Activated CD4-positive, CD25-positive, alpha-beta regulatory T cell (primary cell): ENCODE measurements at places on chromosomes 5 and 9.

GRCh38 chr5:83900306-83900705, 179.7 kb upstream of the HAPLN1 start:
- DNase-seq, result no peak

DNA sequence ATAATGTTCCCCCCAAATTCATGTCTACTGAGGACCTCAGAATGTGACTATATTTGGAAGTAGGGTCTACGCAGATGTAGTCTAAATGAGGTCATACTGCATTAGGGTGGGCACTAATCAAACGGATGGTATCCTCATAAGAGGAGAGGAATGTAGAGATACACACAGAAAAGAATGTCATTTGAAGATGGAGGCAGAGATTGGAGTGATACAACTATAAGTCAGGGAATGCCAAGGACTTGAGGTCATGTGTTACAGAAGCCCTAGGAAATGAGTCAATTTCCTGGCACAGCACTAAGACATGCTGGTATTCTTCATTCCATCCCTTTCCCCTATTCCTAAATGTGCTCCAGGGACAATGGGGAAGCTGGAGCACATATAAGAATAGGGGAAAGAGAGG, 758 bp upstream of the PDCD1LG2 start:
- no peak for DNase-seq

GRCh38 chr5:119597728-119598298, 31.5 kb upstream of the FAM170A start:
- no peak for DNase-seq

GRCh38 chr9:136853596-136854112, 1.5 kb downstream of the MAMDC4 start:
- no peak for DNase-seq

GRCh38 chr5:65394087-65394486, 87.6 kb downstream of the ADAMTS6 start:
- no peak for DNase-seq

- no peak for DNase-seq
These were observed 41.8 kb upstream of the PAM start for GRCh38 chr5:102713278-102713677.

GRCh38 chr9:28456861-28457260, 883.6 kb upstream of the C9orf72 start:
- DNase-seq, result no peak

DNA sequence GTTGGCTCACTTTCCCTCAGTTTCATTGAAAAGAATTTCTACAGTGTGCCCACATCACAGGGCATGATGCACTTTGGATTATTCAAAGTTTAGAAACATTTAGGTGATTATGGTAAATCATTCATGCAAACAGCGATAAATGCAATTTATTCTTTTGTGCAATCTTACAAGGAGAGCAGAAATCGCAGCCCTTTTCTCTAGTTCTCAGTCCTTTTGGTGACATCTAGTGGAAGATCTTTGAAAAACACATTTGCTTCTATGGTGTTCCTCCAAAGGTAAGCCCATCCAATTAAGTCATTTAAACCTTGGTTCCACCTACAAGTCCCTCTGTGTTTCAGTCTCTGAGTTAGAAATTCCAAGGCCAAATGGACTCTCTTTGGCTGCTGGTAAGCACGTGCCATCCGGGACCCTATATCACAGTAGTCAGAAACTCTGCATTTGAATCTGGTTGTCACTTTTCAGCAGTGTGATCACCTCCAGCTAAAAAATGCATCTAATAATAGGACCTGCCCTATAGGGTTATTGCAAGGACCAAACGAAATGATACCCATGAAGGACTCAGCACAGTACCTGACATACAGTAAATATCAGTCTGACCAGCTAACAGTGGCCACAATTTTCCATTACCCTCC, 66.4 kb downstream of the MACROH2A1 start:
- no peak for DNase-seq

DNA sequence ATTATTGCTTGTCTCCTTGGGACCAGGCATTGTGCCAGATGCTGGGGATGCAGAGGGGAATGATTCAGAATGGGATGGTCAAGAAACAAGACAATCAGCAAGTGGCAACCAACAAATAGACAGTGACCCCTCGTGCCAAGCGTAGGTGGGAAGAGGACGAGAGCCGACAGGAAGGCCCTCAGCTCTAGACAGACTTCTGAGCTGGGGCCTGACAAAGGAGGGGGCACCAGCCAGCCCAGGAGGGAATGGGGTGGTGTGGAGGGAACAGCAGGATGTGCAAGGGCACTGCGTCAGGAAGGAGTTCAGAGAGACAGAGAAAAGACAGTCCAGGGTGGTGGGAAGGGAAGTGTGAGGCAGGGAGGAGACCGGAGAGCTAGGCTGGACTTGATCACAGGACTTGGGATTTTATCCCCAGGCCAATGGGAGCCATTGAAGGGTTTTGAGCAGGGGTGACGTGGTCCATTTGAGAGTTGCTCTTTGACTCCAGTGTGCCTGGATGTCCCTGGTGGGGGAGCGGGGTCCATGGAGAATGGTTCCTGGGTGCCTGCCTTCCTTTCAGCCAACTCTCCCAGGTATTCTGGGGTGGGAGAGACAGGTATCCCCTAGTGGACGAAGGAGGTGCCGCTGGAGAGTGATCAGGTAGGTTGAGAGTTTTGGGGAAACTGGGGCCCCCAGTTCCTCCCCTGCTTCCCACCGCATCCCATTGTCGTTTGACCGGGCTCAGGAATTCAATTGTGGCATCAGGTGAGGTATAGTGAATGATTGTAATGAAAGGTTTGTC, 79.3 kb upstream of the ZNF618 start:
- DNase-seq, result no peak

- no peak for DNase-seq
These were observed 446.8 kb downstream of the CCDC171 start for GRCh38 chr9:15999422-16000339.

DNA sequence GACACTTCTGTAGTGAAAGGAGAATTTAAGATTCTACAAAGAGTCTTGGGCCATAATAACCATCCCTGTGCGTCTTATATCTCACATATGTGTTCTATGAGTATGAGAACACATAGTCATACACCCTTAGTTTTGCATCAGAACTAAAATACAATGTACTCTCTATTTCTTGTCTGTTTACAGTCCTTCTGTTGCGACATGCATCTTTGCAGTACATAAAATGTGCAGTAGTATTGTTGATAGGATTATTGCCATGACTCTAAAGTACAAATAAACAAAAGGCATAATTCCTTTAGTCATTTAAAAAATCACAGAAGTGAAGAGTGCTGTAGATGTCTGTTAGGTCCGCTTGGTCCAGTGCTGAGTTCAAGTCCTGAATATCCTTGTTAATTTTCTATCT, 201.9 kb downstream of the NR3C1 start:
- no peak for DNase-seq

DNA sequence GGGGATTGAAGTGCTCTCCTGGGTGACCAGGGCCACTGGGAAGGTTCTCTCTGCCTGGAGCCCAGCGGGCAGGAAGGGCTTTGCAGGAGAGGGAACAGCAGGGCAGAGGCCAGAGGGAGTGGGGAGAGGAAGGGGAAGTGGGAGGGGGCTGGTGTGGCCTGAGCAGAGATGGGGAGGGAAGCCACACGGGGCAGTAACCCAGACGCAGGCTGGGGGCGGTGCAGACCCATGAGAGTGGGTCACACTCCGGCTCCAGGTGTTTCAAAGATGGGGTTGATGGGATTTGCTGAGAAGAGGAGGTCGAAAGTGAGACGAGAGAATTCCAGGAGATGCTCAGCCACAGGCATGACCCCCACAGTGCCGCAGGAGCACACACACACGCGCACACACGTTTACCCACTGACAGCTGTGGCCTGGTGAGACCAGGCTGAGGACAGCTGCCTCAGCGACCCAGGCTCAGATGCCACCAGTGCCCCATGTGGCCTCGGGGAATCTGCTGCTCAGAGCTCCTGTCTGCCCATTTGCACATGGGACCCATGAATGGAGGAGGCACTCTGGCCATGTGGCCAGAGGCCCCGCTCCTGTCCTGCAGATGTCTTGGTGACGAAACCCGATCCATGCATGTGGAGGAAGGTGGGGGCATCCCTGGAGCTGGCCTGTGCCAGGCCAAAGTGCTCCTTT, 32.7 kb upstream of the FCN2 start:
- no peak for DNase-seq

DNA sequence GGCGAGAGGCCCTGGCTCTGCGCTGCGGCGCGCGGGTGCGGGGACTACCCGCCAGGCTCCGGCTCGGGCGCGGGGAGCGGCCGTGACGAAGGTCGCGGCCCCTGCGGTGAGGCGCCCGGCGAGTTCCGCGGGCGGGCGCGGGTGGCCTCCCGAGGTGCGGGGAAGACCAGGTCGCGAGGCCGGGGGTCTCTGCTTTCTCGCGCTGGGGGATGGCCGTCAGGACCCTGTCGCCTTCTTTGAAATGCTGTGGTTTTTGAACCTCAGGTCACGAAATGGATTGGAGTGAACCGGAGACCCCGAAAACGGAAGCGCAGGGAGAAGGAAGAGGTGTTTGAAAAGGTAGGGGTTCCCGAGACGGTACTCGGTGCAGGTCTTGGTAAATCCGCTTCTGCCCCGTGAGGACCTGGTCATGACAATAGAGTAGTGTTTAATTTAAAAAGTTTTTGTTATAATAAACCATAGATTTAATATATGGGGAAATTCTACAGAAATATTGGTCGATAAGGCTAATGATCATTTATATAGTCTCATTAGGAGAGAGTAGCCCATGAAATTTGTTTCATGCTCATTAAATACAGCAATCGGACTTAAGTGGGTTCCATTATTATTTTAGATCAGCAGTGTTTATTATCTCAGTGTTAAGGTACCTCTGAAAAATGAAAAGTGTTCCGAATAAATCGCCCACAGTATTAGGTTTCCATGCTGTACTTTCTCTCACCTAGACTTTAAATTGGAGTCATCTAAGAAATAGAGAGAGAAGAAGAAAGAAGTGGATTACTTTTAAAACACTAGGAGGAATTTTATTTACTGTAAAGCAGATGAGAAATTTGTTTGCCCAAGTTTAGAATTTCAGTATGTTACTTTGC, 279.0 kb downstream of the AOPEP start:
- DNase-seq, result no peak

- DNase-seq, result no peak
These were observed 512.3 kb upstream of the MPDZ start for GRCh38 chr9:13791816-13792215.

DNA sequence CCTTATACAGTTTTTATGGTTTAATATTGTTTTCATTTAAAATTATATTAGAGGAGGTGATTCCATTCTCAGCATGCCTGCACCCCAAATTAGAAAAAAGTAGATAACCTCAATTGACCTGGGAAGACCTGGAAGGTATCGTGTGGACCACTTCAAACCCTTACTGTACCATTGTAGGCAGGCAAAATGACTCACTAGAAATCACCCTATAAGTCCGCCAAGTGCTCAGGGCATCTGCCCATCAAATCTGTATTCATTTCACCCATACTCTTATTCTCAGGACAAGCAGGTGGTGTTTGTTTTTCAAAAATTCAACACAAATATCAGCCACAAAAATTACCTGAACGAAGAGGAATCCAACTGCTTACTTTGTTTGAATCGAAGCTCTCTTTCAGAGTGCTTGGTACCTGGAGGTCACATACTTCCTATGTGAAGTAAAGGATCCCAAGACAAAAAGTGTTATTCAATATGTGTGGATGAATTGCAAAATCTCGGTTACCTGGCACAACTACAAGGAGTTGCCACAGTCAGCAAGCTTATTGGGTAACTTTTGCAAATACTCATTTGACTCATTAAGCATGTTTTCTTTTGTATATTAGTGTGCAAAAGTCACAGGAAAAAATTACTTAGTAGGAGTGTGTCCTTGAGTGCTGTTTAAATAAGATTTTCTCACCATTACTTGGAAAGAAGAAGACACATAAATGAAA, 216.2 kb downstream of the ENC1 start:
- DNase-seq, result no peak

- DNase-seq, result no peak
These were observed 247.8 kb downstream of the AOPEP start for GRCh38 chr9:94974154-94974879.

DNA sequence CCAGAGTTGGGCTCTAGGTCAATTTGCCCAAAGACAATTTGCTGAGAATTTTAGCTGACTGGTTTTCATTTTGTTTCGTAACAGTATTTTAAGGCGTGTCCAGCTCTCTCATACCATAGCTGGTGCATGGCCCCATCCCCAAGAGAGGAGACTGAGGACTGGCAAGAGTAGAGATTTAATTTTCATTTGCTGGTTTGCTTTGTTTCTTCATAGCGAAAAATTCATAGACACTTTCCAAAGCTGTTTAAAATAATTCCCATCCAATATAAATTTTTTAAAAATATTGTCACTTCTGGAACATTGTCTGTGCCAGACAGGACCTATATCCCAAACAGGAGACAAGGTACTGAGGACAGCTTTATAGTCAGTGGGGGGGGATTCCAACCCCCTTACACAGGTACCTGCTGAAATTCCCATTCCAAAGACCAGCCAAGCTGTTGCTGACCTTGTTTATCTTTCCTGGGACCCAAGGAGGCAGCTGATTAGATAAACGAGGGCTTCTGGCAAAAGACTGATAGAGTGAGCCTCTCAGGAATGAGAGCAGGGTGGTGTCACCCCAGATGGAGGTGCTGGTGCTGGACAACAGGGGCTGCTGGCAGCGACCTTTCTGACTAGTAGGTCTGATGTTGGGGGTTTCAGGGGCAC, 6.8 kb upstream of the ANGPTL2 start:
- DNase-seq, result no peak

- no peak for DNase-seq
These were observed 47.1 kb upstream of the PWWP2A start for GRCh38 chr5:160166069-160166972.

DNA sequence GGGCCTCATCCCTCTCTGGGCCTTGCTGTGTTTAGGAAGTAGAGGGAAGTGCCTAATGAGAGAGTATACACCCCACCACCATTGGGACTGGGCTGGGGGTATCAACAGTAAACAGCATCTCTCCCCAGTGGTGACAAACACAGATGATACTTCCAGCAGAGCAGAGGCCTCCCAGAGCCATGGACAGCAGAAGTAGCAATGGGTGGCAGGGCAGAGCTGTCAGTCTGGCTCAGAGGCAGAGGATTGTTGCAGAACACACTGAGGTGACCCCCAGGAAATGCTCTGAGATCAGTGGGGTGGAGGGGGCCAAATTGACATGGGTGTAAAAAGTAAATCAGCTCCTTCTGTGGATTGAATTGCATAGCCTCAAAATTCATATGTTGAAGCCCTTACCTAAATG, 12.1 kb upstream of the P4HA2 start:
- no peak for DNase-seq

DNA sequence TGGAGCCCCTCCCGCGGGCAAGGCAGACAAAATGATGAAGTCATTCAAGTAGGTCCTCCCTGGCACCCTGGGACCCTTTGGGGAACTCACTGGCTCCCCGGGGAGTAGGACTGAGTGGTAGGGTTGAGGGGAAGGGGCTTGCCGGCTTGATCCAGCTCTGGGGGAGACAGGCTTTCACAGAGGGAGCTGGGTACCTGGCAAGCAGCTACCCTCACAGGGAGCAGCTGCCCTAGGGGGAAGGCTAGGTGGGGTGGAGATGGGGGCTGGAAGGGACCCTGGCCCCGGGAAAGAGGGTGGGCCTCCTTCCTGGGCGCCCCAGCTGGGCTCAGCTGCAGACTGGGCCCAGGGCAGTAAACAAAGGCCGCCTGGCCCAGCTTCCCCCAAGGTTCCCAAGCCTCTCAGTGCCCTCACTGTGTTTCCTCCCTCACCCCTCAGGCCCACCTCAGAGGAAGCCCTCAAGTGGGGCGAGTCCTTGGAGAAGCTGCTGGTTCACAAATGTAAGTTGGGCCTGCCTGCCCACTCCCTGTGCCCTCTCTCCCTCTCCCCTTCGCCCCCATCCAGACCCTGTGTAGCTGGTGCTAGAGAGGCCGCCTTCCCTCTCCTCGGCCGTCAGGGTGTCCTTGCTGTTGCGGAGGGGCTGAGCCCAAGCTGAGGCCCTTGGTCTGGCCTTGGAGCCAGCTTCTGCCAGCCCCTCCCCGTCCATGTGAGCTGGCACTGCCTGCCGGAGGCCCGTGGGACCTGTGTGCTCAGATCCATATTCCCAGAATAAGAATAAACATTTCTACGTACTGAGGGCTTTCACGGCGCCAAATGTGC, 131.2 kb downstream of the RGS3 start:
- no peak for DNase-seq
